ENCODE measurements at places on chromosomes 7 and 10.

DNA sequence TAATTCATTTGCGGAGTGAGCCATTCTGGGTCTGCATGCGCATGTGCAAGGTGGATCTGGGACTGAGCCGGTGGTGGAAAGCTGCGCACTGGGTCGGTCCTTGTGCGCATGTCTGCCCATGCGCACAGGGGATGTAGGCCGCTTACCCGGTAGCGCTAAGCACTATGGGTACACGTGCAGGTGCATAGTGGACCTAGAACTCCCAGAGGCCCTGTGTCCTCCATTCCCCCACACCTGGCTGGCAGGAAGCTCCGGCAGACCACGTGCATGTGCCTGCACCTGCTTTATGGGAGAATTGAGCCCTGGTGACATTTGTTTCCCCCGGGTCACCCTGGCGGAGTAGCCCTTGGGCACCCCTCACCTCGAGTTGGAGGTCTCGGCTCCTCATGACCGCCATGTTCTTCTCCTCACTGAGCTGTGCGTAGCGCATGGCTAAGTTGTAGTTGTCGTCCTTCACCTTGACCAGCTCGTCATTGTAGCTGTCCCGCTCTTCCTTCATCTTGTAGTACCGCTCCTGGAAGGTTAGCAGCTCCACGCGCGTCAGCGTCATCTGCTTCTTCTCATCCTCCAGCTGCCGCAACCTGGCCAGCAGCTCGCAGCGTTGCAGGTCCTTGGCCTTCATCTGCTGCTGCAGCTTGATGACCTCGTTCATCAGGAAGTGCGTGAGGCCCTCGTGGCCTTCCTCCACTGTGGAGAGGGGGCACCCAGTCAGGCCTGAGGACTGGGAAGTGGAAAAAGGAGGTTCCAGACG lies 99.6 kb downstream of the CARD11 start:
- no peak for DNase-seq

- DNase-seq: no peak
Measured at GRCh38 chr7:52030722-52031121, 714.1 kb upstream of the COBL start.

DNA sequence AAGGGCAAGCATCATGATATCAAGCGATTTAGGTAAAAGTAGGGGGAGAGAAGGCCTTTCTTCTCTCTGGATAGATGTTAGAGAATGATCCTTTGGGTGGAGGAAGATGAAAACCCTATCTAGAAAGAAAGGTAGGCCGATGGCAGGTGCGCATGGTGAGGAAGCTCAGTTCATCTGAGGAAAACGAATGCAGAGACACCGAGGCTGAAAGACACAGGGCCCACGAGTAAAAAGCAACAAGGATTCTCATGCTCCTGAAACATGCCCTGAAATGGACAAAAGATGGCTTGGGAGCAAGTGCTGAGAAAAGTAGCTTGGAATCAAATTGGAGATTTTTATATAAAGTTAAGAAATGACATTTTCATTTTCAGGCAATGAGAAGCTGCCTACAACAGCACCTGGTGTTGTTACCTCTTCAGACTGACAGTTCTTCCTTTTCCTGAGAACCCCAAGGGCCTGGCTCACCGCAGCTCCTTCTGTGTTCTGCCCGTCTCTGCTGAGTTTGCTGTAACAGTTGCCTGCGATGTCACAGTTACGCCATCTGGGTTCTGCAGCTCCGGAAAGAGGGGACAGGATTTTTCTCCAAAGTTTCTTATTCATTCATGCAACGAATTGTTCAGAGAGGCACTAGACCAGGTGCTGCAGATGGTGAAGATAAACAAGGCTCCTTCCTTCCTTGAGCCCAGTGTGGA lies 402.0 kb upstream of the KLF6 start:
- no peak for DNase-seq

GRCh38 chr10:131824371-131825149 lies 76.2 kb upstream of the PPP2R2D start:
- no peak for DNase-seq

- DNase-seq: no peak
Measured at GRCh38 chr10:3324612-3325038, 152.0 kb upstream of the PITRM1 start.

DNA sequence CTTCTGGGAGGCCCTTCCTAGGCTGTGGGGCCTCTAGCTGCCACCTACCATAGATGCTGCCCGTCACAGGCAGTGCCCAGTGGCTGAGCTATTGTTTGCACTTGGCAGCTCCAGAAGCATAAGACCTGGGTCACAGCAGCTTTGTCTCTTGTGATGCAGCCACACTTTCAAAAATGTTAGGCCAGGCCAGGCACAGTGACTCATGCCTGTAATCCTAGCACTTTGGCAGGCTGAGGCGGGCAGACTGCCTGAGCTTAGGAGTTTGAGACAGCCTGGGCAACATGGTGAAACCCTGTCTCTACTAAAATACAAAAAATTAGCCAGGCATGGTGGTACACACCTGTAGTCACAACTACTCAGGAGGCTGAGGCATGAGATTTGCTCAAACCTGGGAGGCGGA lies 9.5 kb upstream of the KAZALD1 start:
- no peak for DNase-seq

- no peak for DNase-seq
Measured at GRCh38 chr7:36742911-36743775, 18.8 kb upstream of the AOAH start.

DNA sequence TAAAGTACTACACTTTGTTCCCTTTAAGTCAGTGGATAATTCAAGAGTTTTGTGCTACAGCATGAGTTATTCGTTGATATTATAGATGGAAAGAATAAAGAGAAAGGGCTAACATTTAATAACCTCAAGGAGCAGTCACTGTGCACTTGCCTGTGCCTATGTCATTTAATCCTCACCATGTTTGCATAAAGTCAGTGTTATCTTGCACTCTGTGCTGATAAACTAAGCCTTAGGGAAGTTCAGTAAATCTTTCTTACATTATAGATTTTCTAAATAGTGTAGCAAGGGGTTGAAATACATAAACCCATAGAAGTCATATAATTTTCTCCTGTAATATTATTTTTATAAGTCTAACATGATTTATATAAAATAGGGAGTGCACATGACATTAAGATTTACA lies 103.1 kb downstream of the TMEM26 start:
- no peak for DNase-seq

DNA sequence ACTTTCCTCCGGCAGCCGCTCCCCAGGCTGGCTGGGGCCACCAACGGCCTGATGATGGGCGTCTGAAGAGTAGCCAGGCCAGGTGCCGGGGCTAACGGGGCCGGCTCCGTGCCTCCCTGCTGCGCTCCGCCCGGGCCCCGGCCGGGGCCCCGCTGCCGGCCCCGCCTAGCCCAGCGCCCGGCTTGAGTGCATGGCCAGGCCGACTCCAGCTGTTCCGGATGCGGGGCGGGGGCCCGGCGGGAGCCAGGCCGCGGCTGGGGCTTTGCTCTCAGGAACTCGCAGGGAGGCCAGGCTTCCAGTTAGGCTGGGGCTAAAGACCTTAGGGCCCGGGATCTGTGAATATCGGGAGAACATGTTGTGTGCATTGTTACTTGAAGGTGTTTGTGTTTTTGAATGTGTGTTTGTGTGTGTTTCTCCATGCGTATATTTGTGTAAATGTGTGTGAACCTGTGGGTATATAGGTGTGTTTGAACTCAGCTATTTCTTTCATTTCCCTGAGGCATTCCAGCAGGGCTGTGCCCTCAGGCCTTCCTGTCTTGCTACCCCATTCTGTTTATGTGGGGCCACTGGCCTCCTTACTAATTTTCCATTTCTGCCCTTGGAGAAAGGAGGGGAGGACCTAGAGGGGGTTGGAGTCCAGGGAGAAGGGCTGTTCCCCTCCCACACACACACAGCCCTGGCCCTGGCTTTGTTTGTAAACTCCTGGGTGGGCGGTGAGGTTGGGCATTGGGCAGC lies 1.1 kb upstream of the LBX1 start:
- no peak for DNase-seq

GRCh38 chr10:61974601-61975390 lies 73.3 kb downstream of the ARID5B start:
- DNase-seq: no peak

GRCh38 chr7:50346545-50347497 lies 42.3 kb downstream of the IKZF1 start:
- DNase-seq: no peak

- no peak for DNase-seq
Measured at GRCh38 chr10:61465901-61466632, 12.9 kb upstream of the TMEM26 start.

DNA sequence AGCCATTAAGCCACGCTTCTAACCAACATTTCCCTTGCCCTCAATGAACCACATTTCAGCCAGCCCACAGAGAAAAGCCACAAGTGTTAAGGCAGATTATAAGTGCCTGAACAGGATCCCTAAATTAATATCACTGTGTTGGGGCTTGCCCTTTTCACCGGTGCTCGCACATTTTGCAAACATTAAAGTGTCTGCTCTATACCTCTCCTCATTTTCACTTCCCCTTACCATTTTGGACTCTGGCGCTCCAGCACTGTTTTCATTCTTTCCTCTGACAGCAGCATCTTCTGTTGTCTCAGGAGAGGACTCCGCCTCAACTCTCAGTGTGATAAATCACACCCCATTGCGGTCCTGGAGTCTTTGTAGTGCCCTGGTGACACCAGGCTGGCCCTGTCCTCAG lies 274.2 kb downstream of the BAMBI start:
- no peak for DNase-seq

- DNase-seq: no peak
Measured at GRCh38 chr10:44920252-44920651, 9.1 kb downstream of the TMEM72 start.

- no peak for DNase-seq
Measured at GRCh38 chr10:35232527-35232926, 103.8 kb upstream of the CCNY start.

DNA sequence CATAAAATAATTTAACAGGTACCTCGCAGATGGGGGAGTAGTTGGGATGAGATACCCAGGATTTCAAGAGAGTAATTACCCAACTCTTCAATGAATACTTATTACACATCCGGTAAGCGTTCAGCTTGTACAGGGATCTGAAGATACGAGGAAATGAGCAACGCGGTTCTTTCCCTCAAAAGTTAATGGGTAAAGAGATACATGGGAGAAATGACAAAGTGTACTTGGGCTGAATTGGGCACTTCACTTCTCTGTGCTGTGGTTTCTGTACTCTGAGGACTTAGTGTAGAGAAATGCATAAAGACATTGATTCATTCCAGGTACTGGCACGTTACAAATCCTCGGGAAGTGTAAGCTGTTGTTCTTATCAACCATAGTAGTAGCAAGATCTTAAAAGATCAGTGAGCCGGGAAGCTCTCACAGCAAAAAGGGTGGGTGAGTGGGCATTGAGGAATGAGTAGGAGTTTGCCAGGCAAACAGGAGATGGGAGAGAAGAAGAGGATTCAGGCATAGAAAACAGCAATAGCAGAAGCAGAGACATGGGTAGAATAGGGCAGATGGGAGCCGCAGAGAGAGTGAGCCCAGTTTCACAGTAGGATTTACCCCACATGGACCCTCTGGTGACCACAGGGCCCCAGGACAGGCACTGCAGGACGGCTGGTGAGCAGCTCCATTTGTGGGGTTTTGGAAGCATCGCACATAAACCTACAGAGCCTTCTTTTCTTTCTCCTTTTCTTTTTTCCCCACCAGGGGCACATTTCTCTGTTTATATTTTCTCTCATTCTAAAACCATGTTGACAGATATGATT lies 304.3 kb upstream of the PITRM1 start:
- DNase-seq: no peak

GRCh38 chr10:5381187-5381586 lies 16.4 kb downstream of the UCN3 start:
- DNase-seq: no peak

DNA sequence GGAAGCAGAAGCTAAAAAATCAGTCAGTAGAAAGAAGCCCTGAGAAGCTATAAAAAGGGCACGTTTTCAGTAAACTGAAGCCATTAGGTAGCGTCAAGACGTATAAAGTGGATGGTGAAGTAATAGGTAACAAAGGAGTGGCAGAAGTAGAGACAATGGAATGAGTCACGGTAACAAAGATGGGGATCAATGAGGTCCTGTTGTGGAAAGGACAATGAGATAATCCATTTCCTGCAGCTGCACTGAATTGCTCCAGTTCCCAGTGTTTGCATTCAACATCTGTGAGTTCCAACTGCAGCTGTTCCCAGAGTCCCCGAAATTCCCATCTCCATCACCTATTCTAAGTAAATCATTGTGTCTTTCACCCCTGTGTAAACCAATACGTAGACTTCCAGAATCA lies 4.8 kb upstream of the HYCC1 start:
- DNase-seq: no peak

- no peak for DNase-seq
Measured at GRCh38 chr10:68284062-68285001, 47.5 kb upstream of the HNRNPH3 start.

- no peak for DNase-seq
Measured at GRCh38 chr7:96388166-96388565, 66.3 kb upstream of the SLC25A13 start.

- no peak for DNase-seq
Measured at GRCh38 chr10:34432589-34432988, 382.5 kb downstream of the PARD3 start.

DNA sequence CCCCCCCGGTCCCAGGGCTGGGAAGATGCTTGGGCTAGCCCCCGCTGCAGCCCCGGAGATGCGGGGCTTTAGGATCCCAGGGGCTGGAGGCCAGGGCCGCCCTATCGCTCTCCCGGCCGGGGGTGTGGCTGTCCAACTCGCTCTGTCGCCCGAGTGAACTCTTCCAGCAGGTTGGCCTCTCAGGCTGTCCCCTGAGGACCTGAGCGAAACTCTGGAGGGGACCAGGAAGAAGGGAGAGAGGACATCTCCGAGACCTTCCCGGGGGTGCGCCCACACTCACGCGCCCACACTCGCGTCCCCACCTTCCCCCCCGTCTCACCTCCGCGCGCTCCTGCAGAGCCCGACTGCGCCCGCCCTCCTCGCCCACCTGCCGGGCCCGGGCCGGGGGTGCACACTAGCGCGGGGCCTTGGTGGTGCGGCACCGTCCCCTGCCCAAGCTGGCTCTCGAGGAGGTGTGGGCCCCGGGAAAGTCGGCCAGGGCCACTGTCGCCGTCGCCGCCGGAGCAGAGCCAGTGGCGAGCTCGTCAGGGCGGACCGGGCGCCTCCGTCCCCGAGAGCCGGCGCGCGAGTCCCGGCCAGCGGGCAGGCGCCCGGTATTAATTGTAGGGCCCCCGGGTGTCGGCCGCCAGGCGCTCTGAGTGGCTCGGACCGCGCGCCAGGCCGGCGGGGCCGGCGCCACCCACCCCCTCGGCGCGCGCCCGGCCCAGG lies 101.7 kb upstream of the SVIL start:
- DNase-seq: peak; percentile 1

GRCh38 chr10:129021594-129022304 lies 445.3 kb upstream of the MGMT start:
- no peak for DNase-seq
